Stimulated activated naive CD8-positive, alpha-beta T cell treated with anti-CD3 and anti-CD28 coated beads, Interleukin-15, Interleukin-2, amounts not matched to agents 100 U/mL and 50 U/mL, for 24 hours (primary cell): ENCODE measurements at places on chromosomes 11 and 22.

DNA sequence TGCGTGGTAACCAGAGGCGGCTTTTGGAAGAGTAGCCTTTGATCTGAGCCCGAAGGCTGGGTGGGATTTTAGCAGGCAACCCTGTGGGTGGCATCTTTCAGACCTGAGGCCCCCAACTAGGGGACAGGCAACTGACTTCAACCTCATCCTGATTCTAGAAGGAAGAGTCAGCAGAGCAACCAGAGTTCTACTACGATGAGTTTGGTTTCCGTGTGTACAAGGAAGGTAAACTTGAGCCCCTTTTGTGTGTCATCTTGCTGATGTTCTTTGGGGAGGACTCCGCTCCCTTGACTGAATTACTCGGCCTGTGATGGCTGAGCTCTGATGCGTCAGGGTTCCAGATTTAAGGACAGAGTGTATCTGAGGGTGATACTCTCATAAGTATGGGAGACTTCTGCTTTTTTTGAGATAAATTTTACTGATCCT lies 31.6 kb downstream of the SGSM3 start:
- peak; percentile 34 for DNase-seq

GRCh38 chr22:27684901-27685300 lies 116.7 kb downstream of the MN1 start:
- DNase-seq: no peak

DNA sequence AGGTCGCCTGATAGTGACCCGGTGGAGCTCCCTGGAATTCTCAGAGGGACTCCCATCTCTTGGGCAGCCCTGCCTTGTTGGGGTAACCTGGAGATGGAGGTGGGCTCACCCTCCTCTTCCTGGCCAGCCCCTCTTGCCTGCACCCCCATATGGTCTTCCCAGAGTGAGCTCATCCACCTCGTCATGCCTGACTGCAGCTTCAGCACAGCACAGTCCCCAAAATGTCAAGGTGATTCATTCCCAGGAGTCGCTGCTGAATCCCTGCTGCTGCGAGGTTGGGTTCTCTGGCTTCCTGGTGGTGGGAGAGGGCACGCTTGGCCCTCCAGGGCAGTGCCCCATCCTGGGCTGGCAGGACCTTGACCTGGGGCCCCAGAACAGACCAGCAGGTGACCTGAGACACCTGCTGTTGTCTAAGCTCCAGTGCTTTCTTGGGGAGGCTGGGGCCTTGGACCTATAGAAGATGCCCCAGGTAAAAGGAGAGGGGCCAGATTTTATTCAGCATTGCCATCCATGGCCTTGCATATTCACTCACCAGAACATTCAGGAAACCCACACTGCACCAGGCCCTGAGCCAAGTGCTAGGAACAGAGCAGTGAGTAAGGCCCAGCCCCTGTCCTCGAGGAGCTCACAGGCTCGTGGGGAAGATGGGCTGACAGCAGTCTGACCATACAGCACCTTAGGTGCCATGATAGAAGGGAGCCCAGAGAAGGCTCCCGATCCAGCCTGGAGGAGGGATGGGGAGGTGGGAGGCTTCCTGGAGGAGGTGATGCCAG lies 72.9 kb downstream of the CACNA1I start:
- no peak for DNase-seq

- DNase-seq: no peak
Observed at GRCh38 chr11:132712466-132712865, 819.8 kb downstream of the OPCML start.

DNA sequence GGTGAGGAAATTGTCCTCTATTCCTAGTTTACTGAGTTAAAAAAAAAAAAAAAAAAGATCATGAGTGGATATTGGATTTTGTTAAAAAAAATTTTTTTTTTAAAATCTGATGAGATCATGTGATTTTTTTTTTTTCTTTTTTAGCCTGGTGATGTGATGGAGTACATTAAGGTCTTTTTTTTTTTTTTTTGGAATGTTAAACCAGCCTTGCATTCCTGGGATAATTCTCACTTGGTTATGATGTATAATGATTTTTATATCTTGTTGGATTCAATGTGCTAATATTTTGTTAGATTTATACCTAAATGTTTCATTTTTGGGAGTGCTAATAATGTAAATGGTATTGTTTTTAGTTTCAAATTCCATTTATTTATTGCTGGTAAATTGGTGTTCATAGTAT lies 43.3 kb downstream of the DDX10 start:
- no peak for DNase-seq

- DNase-seq: no peak
Observed at GRCh38 chr22:50204571-50204970, 3.8 kb downstream of the SELENOO start.

DNA sequence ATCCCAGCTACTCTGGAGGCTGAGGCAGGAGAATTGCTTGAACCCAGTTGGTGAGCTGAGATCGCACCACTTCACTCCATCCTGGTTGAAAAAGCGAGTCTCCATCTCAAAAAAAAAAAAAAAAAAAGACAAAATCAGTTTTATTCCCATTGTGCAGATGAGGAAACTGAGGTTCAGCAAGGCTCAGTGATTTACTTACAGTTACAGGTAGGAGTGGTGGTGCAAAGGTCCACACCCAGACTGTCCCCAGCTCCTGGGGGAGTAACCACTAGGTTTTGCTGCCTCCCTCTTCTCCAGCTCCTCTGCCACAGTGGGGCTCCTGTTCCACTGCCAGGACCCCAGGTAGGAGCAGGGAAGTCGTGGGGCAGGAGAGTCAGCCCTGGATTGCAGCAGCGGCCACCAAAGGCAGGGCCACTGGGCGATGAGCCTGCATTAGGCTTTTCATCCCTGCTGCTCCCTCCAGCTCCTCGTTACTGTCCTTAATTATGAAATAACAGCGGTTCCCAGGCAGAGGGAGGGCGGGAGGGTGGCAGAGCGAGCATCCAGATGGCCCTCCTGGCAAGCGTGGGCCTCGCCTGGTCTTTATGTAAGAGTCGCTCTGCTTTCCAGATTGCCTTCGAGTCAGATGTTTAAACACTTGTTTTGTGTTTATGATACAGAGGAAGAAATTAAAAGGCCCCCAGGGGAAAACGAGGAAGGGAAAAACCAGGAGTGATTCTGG lies 15.5 kb upstream of the RASD2 start:
- no peak for DNase-seq

- DNase-seq: peak; percentile 37
Observed at GRCh38 chr11:64809781-64810241, 540 bp downstream of the MEN1 start.

GRCh38 chr11:133966172-133966651 lies 9.4 kb upstream of the IGSF9B start:
- no peak for DNase-seq

DNA sequence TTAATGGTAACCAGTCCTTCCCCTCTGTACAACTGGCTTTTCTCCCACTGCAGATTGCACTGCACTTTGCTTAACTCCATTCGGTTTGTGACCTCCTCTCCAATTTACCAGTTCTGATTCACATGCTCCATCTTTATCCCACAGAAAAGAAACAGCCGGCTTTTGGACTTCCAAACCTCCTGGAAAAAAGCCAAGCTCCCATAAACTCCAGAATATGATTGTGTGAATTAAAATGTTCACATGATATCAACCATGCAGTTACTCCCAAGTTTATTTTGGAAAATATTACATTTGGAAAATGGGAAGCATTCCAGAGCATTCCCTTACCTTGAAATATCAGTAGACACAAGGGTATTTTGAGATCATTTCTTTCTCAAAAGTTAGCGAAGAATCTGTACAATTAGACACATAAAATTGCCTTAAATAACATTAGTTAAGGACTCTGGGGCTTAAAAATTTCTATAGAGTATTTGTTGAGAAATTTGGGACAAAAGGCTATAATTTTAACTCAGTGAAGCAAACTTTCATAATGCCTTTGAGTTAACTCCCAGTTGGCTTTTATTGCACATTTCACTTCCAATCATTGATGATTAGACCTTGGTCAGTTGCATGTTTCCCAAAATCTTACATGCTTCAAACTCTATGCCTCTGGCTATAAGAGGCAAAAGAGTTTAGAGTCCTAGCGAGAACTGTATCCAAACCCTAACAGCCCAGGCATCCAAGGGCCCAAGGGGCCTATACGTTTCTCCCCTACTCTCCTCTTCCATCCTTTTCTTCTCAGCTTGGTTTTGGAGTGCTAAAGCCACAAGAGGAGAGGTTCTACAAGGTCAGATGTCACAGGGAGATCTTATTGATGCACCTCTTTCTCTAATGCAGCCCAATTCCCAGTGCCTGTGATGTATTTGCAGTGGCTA lies 23.6 kb upstream of the TMEM135 start:
- no peak for DNase-seq

DNA sequence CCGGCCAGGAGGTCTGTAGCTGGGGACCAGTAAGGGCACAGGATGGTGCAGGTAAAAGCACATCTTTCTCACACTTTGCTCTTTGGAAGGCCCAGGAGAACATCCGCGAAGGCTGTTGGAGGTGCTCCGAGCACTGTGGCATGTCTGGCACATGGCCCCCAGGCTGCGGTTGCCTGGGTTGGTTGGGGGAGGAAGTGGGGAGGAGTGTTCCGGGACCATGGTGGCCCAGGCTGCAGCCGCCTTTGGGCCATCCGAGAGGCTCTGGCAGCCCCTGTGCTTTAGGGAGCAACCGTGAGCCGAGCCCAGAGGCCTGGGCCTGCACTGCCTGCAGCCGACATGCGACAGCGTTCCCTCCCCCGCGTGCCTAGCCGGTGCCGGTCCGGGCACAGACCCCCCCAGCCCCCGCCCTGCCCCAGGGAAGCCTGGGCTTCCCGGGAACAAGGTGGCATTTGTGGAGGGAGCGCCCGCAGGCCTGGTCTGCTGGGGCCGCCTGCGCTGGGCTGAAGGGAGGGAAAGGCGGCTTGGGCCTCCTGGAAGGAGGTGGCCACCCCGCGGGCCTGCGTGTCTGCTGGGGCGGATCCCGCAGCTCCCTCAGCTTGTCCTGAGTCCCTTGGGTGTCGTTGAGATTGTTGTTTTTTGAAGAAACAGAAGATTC lies 57.9 kb downstream of the GRAMD4 start:
- DNase-seq: no peak

DNA sequence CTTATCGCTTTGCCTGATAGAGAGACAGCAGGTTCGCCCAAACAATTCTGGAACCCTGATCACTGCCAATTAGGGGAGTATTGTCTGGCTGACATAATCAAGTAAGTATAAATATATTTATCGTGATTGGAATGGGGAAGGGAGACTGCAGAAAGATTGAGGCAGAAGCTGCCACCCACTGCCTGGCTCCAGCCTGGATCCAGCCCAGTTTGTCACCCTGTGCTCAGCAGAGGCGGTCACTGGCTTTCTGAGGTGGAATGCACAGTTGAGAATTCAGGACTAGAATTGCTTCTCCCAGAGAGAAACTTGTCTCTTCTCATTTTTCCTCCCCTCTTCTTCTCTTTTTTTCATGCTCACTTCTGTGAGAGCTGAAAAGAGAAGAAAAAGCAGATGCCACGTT lies 25.9 kb downstream of the GRAP2 start:
- DNase-seq: peak; percentile 42

DNA sequence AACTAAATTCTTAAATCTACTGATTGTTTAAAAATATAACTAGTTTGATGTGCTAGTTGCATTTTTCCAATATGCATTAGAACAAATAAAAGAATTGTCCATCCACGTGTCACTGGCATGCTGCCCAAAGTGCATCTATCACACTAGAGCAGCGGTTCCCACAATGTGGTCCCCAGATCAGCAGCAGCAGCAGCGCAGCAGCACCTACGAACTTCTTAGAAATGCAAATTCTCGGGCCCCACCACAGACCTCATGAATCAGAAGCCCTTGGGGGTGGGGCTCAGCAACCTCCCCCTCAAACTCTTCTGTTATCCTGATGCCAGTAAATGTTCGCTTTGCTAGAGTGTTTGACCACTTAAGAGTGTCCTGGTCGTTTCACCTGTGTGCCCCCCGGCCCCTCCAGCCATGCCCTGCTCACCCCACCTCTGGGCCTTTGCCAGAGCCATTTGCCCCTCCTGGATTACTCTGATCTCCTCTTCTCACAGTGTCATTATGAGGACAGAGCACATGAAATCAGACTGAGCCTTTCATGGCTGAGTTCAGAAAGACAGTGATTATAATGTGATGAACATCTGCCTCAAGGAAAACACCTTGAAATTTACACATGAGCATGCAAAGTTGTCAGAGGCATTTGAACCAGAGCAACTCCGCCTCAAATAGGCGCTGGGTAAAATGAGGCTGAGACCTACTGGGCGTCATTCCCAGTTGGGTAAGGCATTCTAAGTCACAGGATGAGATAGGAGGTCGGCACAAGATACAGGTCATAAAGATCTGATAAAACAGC lies 12.6 kb upstream of the VSIG10L2 start:
- peak; percentile 45 for DNase-seq

DNA sequence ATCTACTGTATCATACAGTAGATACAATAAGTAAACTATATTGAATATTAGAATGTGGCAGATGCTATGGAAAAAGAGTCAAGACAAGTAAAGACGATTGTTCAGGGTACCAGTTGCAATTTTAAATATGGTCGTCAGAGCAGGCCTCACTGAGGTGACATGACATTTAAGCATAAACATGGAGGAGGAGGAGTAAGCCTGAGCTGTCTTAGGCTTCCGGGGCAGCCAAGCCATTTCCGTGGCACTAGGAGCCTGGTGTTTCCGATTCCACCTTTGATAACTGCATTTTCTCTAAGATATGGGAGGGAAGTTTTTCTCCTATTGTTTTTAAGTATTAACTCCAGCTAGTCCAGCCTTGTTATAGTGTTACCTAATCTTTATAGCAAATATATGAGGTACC lies 14.5 kb downstream of the PIK3IP1 start:
- DNase-seq: no peak

GRCh38 chr11:121551463-121551862 lies 98.7 kb upstream of the SORL1-AS1 start:
- DNase-seq: no peak

DNA sequence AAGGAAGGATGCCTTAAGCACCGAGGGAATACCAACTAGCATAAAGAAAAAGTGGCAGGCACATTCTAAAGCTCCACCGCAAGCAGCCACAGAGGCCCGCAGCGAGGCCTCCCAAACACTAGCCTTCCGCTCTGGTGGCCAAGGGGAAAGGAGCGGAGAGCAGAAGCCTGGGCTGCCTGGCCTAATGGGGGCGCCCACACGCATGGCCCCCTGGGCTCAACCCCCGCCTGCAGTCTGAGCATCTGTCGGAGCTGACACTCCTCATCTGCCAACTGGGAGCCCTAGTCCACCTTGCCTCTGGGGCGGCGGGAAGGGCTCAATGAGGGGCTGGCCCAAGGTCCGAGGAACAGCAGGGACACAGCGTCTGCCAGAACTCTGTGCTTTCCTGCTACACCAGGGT lies 50.1 kb upstream of the WNT11 start:
- no peak for DNase-seq

DNA sequence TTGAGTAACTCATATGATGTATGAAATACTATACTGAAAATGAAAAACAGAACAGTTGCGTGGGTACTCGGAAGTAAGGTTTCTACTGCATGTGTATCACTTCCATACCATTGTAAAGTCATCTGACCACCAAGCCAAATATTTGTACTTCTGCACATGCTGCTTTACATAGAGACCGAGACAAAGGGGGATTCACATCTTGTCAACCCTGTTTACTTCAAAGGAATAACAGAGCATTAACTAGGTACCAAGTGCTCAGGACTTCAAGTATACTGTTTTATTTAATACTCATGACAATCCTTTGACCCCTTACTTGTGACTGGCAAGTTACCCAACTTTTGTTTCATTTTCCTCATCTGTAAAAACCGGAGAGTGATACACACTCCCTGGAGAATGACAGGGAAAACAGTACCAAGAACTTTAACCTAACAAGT lies 9.9 kb downstream of the MAPK1 start:
- DNase-seq: no peak

- no peak for DNase-seq
Observed at GRCh38 chr11:76252631-76253070, 46.3 kb upstream of the WNT11 start.
